Erythroblast (primary cell): ENCODE measurements at places on chromosomes 13 and 19.

GRCh38 chr13:112888238-112889111 is 80.5 kb upstream of the MCF2L start:
- no peak for DNase-seq

DNA sequence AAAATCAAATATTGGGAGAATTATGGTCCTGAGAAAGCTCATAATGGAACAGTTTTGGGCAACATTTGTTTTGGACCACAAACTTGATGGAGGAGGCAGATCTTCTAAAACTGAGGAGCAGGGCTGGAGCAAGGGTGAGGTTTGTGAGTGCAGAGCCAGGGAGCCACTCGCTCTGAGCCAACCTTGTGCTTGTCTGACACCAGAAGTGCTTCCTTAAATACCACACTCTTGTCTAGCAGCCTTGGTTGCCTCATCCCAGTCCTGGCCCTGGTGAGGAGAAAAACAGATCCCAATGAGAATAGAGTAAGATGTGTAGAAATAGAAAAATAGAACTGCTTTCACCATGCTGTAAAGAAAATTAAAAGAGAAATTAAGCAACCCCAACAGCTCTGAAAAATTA is 6.7 kb downstream of the ZNF317 start:
- DNase-seq: no peak

- no peak for DNase-seq
These were observed 8.8 kb downstream of the GPR180 start for GRCh38 chr13:94610475-94610874.

DNA sequence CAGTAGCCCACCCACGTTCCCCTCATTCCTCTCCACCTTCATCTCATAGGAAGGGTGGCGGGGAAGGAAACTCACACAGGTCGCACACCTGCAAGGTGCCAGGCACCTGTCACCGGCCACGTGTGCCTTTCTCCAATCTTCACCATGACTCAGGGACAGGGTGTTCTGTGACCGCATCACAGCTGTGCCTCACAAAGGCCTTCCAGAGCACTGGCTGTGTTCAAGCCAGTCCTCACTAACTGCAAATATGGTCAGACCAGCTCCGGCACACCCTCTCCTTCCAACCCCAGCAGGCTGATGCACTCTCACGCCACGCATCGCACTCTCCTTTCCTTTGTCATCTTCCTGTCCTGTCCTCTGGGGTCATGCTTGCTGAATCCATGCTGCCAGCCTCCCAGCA is 415.9 kb downstream of the IRS2 start:
- DNase-seq: no peak

- no peak for DNase-seq
These were observed 14.8 kb downstream of the RCBTB2 start for GRCh38 chr13:48518083-48518482.

DNA sequence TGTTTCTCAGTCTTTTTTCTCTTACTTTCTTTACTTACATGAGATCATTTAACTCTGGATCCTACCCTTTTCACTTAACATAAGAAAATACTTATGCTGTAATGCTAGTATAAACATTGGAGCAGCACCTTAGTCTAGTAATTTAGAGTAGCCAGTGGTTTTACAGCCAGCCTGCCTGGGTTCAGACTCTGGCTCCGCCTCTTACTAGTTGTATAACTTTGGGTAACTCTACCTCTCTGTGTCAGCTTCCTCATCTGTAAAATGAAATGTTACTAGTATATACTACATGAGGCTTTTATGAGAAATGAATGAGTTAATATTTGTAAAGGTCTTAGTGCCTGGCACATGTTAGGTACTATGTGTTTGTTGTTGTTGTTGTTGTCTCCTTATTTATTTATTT is 5.6 kb downstream of the CDADC1 start:
- DNase-seq: no peak

DNA sequence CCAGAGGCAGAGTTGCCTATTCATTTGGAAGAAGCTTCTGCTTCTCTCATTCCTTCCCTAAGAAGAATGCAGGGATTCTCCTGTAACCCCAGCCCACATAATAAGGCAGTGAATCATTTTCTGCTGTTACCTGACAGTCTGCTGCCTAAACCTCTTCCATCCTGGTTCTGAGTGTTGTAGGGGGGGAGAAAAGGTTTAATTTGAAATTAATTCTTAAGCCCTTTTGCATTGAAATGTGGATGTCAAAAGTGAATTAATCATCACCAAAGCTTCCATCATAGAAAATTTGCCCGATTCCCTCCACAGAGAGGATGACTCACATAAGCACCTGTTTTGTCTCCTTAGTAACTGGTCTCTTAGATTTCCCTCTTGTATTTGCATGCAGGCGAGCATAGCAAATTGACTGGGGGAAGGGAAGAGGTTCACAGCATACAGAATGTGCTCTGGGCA is 146.7 kb upstream of the FNDC3A start:
- DNase-seq: no peak

DNA sequence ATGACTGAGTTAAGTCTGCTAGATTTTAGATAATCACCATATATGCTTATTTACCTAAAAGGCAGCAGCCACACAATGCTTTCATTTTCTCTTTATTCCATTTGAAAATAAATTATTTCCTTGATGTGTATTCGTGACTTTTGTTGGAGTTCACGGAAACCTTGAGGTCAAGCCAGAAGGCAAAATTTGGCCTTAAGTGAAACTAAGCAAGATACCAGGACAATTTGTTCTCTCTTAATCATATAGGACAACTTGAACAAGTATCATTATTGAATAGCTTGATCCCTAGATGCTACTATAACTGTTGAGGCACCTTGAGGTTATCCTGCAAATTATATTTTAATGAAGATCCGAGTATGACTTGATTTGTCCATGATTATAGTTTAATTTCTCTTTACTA is 429.2 kb upstream of the DACH1 start:
- no peak for DNase-seq
